ENCODE measurements at places on chromosomes 3 and 15.

DNA sequence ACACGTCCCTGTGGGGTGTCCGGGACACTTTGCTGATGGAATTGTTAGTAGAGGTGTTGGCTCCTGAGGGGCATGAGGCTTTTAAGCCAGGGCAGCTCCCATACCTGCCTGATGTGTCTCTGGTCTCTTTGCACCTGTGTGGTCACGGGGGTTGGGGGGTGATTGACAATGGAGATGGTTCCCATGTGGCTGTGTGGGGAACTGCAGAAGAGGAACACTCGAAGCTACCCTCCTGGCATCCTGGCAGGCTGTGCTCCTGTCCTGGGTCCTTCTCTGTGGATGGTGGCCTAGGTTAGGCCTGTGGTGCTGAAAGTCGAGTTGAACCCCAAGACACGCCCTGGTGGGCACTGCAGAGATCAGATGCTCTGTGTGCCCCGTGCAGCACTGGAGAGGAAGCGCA is 73.4 kb downstream of the HMCES start:
- no peak for DNase-seq

DNA sequence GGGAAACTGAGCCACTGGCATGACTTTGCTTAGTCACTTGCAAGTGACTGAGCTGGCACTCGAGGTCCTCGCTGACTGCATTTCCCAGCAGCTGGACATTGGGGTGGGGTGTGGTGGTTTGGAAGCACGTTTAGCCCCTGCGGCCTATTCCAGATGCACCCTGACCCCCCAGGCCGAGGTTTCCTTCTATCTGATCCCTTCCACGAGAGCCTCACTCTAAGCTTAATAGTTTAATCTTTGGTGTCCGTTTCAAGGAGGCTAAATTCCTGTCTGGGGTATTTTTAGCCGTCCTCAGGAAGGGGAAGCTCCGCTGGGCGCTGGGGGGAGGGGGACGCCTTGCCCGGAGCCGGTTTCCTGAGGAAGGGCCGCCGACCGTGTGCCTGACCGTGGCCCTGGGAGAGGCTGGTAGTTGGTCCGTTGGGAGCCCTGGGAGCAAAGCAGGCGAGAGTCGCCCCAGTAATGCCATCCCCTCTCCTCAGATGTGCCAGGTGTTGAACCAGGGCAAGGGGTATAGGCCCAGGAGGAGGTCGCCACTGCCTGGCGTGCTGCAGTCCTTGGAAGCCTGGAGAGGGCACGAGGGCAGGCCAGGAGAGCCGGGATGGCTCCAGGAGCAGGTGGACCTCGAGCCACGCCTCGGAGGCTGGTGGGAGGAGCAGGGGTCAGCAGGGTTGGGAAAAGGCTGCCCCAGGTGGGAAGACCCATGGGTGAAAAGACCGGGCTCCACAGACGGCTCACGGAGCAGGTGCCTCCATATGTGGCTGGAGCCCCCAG is 37.2 kb downstream of the IDH2 start:
- no peak for DNase-seq

GRCh38 chr15:68374168-68374745 is 57.7 kb downstream of the ITGA11 start:
- no peak for DNase-seq

DNA sequence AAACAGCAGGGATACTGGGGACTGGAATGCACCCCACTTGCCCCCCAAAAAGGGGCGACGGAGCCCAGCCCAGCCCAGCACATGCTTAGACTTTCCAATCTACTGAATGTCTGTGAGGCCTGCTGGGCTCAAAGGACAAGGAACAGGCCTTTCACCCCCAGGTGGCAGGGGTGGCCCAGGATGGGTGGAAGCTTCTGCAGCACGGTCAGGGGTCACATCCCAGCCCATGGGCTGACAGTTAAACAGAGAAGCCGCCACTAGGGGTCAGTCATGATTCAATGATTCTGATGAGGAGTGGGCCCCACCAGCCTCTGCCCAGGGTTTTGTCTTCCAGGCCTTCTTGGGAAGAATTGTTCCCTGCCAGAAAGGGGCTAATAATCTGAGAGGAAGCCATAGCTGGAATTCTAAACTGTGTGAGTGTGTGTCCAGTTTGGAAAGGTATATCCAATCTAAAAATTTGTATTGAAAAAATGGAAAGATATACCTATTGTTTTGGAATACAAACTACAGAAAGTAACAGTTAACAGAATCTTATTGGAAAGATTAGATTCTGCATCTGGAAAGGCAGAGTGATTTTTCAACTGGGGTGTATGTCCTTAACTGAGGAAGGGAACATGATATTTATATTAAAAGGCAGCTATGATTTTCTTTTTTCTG is 2.2 kb downstream of the CHRNB4 start:
- no peak for DNase-seq

GRCh38 chr3:87546216-87546615 is 269.8 kb upstream of the POU1F1 start:
- no peak for DNase-seq

DNA sequence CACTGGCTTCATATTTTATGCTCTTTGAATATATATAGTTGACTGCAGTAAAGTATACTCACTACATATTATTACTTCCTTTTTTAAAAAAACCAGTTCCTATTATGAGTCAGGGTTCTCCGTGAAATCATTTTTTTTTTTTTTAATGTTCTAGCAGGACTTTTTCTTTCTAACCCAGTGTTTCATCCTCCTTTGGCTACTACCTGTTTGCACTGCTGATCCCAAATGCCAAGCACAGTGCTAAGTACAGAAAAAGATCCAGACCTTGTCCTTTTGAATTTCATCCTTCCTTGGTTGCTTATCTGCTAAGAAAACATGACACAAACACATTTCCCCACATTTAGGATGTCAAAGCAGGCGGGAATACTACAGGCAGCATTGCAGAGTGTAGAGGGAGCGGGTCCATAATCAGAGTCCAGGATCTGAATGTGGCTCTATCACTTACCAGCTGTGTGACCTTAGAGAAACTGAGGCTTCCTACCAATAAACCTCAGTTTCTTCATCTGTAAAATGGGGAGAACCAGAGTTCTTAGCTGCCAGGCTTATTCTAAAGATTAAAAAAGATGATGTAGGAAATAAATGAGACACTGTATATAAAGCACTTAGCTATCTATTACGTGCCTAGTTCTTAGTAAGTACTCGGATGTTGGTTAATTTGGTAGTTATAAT is 37.2 kb upstream of the ANPEP start:
- DNase-seq: no peak

GRCh38 chr15:64045774-64046420 is 388 bp downstream of the DAPK2 start:
- no peak for DNase-seq

DNA sequence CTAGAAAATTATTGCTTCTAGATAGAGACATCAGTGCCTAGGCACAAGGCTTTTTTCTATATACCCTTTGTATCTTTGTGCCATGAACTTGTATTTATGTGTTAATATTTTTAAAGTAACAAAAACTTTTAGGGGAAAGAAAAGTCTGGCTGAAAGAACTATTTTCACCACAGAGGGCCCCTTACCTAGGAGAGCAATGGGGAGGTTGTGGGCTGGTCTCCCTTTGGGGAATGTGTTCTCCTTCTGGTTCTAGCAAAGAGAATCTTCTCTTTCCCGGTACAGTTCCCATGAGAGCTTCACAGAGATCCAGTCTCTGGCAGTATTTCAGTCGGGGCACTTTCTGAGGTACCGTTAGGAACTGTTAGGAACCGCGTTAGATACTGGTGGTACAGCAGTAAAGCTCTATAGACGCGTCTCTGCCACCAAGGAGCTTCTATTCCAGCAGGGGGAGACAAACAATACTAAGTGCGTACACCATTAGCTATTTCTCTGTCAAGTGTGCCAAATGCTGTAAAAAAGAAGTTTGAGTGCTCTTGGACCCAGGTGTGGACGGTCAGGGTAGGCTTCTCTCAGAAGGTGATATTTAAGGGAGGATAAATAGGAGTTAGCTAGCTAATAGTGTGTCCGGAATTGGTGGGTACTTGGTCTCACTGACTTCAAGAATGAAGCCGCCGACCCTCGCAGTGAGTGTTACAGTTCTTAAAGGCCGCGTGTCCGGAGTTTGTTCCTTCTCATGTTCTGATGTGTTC is 4.6 kb upstream of the EPB42 start:
- no peak for DNase-seq

GRCh38 chr15:59491062-59491461 is 53.1 kb downstream of the FAM81A start:
- DNase-seq: no peak

GRCh38 chr3:160879859-160880258 is 123.8 kb downstream of the PPM1L start:
- peak; percentile 7 for DNase-seq

DNA sequence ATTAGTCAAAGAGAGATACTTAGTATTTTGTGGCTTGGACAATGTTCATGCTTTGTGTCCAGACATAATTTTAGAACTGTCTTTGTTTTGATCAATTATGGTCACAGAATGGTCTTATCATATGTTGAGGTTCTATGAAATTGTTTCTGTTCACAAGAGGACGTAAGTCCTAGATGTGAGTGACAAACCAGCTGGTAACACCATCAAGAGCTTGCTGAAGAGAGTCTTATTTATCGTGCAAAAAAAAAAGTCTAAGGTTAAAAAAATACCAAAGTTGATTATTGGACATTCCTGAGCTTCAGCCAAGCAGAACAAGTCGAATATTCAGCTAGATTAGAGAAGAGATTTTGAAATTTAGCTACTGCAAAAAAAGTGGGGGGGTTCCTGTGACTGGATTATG is 495.9 kb upstream of the NAALADL2 start:
- no peak for DNase-seq

GRCh38 chr15:75356006-75356405 is 9.2 kb downstream of the NEIL1 start:
- no peak for DNase-seq

DNA sequence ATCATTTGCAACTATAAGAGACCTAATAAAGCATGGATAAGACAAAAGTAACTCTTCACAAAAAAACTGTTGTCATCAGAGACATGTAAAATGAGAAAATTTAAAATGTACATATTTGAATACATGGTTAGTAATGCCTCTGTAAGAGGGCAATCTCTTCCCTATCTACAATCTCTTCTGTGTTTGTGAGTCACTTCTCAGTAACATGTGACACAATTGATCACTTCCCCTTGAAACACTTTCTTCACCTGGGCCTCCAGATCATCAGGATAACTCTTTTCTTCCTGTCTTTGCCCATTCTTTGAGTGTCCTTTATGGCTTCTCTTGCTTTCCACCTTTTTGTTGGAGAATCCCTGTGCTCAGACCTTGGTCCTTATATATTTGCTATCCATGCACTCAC is 50.4 kb downstream of the TFDP2 start:
- DNase-seq: no peak

GRCh38 chr3:56467108-56467507 is 1.2 kb downstream of the ERC2 start:
- DNase-seq: peak; percentile 75

DNA sequence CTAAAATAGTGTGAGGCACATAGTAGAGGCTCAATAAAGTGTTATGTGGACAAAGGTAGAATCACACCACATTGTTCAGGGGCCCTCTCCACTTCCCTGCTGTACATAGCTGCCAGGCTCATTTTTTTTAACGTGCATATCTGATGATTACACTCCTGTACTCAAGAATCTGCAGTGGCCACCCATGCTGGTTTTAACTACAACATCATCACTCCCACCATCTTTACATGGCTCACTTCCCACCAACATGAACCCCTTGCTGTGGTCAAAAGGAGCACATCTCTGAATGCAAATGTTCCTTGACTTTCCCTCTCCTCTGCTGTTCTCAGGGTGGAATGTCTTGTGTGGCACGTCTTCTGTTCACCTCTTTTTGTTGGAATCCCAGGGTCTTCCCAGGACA is 76.7 kb downstream of the FEM1B start:
- no peak for DNase-seq

- DNase-seq: no peak
These were observed 53.7 kb downstream of the CCDC54 start for GRCh38 chr3:107430996-107431245.

DNA sequence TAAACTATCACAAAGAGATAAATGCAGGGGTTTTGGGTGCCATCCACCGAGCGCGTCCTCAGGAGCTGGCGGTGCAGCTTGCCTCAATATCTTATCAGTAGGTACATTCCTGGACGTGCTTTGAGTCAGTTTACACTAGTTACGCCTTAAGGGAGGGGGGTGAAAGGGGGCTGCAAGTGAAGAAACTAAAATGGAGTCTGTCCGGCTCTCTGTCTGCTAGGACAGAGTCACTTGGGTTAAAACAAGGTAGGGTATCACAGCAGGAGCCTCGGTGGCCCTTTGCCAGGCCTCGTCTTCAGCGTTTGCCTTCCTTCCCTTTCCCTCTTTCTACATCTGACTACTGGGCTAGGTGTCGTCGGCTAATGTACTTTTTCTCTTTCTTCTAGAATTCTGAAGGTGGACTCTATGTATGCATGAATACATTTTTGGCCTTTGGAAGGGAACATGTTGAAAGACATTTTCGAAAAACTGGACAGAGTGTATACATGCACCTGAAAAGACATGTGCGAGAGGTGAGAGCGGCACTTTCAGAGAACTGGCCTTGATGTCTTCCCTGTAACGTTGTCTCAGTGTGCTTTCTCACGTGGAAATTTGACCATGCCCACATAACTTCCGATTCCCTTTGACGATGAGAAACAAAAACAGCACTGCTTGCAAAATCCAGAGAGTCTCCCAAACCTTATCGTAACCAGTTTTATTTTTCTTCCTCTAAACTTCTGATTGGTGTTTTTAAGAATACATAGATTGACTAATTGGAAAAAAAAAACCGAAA is 28.8 kb downstream of the USP13 start:
- no peak for DNase-seq

DNA sequence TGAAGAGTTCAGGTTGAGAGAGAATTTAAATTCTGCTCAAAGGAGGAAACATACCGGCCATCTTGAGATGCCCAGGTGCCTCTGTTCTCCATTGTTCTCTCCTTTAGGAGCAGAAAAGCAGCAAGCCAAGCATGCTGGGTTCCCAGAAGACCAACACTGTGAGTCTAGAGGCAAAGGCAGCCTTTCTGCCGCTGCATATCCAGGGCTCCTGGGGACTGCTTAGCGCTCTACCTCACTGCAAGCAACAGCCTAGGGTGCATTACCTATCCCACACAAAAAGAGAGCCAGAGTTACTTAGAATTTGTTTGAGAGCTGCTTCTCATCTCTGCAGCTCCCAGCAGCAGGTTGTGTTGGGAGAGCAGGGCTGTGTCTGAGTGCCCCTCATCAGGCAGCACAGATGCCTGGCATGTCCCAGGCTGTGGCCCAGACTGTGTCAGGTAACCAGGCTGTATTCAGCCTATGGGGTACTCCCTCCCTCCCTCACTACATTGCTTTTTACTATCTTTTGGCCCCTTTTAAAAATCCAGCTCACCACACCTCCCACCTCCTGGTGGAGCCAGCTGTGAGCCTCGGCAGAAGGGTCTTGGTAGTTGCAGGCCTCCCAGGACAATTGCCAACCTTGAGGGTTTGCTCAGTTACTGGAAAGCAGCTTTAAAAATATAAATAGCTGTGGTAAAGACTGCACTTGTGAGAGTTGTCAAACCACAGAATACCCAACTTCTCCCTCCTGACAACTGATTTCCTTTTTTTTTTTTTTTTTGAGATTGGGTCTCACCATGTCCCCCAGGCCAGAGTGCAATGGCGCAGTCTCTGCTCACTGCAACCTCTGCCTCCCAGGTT is 30.2 kb downstream of the BCL2L10 start:
- no peak for DNase-seq

DNA sequence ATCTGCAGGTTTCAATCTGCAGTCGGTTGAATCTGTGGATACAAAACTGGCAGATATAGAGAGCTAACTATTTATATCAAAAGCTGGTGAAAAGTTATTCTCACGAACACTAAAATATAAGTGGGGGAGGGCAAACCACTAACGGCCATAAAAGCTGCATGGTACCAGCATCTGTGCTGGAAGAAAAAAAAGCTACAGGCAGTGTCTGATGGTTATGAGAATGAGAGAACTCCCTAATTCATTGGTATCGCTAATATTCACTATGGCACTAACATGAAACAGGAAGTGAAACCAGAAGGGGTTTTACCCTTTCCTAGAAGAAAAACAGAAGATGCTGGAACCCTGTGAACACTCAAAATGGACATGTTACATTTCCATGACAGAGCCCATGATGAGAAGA is 15.9 kb downstream of the CEP70 start:
- DNase-seq: no peak
